ENCODE measurements at places on chromosomes 7 and 10.

GRCh38 chr7:36152756-36153570, at the start of gene EEPD1:
TSS of gene EEPD1 (plus strand) at chr7:36153254. CDS start at chr7:36154325, 1,071 bp downstream.
- DNase-seq = peak; percentile 99

- DNase-seq = no peak
These were observed 3.8 kb downstream of the UPK3B start for GRCh38 chr7:76513817-76514799.

DNA sequence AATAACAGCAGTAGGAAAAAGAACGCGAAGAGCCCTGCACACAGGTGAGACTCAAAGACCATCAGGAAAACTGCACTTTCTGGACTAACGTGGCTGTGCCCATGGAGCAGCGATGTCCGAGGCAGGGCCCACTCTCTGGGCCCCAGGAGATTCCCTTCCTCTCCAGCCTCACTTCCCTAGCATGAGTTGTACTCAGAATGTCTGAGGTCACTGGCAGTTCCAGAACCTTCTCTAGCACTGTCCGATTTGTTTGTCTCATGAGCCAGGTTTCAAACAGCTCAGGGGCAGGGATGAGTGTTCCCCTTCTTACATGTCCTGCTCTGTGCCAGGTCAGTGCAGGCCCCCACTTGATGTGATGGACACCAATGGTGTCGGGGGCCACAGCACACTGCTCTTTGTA, 484.2 kb downstream of the PTPRN2 start:
- DNase-seq = no peak

GRCh38 chr10:126833542-126833941, 71.7 kb upstream of the DOCK1 start:
- DNase-seq = no peak

- no peak for DNase-seq
These were observed 37.7 kb downstream of the CFAP58 start for GRCh38 chr10:104391150-104391968.

- DNase-seq = no peak
These were observed 50.7 kb downstream of the GDI2 start for GRCh38 chr10:5762531-5762930.

GRCh38 chr7:46032942-46033341, 111.9 kb upstream of the IGFBP3 start:
- DNase-seq = no peak

- DNase-seq = no peak
These were observed 2.4 kb upstream of the EXOC6 start for GRCh38 chr10:92845921-92846320.

DNA sequence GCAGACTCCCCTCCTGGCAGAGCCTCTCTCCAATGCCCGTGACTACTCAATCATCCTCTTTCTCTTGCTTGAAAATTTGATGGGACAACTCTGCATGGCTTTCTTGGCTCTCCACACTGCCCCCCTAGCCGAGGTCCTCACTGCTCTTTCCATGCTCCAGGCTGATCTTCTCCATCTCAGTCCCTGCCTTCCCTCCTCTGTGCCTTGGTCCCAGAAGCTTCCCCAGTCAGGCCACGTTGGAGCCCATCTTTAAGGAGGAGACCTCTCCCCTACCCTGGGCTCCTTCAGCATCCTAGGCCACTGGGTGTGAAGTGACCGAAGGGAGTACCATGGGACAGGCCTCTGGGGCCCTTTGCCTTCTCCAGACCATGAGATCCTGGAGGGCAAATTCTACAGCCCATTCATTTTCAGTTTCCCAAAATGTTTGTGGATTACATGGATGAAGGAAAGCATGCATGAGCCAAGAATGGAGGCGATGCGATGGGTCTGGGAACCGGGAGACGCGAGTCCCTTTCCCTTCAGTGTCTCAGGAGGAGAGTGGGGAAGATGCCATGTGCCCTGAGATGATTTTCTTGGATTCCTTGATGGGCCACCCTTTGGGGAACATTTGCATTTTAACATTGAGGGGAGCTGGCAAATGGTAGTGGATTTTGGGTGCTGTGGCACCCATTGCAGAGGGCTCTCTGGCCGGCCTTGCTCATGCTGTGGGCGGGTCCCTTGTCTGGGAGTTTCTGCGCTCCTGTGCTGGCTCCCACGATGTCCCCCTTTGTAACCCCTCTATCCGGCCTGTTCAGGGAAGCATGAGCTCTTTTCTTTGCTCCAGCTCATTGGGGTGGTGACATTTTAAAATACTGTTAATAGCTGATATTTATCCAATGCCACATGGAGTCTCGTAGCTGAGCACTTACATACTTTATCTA, 376.6 kb downstream of the RPS24 start:
- no peak for DNase-seq

- no peak for DNase-seq
These were observed 11.6 kb downstream of the OGDHL start for GRCh38 chr10:49750546-49750945.

DNA sequence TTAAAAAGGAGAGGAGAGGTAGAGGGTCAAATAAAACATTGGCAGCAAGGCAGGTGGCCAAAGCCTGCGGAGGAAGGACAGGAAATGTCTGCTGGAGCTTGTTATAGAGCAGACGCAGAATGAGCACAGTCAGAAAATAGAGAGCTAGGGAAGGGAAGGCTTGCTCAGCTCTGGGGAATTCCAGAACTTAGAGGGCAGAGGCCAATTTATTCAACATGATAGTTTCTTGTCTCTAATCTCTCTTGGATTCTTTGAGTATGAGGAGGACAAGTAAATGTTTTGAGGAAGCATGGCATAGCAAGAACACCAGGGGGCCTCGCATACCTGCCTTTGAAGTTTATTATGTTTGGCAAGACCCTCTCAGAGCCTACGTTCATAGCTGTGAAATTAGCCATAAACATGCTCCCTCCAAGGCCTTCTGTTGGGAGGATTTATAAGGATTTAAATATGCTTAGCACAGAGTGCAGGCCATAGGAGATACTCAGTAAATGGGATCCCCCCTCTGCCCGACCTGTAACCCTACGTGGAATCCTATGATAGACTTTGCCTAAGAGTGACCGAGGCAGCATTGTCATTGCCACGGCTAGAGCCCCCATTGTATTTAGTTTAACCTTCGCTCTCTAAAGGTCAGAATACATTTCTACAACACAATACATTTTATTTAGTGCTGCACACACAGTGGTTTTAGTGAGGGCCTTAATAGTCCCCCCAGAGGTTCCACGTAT, 293.9 kb downstream of the CCDC3 start:
- no peak for DNase-seq

GRCh38 chr7:79079919-79080554, 373.4 kb downstream of the MAGI2 start:
- DNase-seq = no peak

All from CD8-positive, alpha-beta T cell (primary cell).